ENCODE measurements at places on chromosomes 4 and X.

DNA sequence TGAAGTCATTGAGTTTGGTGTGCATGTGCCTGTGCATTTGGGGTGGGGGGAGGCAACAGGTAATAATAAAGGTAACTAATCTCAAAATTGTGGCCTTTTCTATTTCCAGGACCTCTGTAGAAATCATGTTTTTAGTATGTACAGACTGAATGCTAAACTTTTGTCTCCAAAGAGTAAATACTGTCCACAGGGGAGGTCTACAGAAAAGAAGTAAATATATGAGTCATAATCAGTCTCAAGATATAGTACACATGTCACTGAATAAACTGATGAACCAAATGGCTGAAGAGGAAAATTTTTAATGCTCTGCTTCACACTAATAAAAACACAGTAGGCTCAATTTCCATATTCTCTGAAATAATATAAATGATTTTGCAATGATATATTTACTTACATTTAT, 440.4 kb upstream of the ZFP42 start:
- DNase-seq = no peak

- DNase-seq = no peak
Observed at GRCh38 chrX:123959281-123960063, 2.0 kb upstream of the STAG2 start.

DNA sequence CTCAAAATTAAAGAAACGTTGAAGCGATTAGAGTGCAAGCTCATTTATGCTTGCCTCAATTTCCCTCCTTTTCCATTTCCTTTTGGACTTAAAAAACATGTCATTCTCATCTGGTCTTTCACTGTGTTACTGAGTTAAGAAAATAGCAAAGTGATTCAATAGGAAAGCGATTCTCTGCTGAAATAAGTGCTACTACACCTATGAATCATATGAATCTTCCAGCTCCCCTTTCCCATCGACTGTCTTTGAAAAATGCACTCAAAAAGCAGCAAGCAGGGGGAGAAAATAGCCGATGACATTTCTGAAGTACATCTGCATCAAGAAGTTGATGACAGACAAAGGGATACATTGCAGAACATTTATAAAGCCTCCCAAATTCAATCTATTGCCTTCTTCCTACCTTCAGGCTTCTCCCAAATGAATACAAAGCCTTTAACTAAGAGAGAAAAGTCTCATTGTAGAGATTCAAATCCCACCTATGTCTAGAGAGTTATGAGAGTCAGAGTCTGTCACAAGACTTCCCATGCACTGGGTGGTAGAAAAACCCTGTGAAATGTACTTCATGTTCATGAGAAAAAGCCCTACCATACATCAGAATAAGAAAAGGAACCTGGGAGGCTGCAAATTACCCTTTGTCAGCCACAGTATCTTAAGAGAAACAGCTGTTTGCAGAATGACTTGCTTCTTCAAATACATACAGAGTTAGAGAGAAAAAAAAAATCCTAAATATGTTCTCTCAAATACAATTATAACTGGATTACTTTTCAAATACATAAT, 78.9 kb downstream of the MBNL3 start:
- DNase-seq = no peak

- DNase-seq = no peak
Observed at GRCh38 chr4:53547983-53548382, 43.3 kb downstream of the LNX1 start.

DNA sequence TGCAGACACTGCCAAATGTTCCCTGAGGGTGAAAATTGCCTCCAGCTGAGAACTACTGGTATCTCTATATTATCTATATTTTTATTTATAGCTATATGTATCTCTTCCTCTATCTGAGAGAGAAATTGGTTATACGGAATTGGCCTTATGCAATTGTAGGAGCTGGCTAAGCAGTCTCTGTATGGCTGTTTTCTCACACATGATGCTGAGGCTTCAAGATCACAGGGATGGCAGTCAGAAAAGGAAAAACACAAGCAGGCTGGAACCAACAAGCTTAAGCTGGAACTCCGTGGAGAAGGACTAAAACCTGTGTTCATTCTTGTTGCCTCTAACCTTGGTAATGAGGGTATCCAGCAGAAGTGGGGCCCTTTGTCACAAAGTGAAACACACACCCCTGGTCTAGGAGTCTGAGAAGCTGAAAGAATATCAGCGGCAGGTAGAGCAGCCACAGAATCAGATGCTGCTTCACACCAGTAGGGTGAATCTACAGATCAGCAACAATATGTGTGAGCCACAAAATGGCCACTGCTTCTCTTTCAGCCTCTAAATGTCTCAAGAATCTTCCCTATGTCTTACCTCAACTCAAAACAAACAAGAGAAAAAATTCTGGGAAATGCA, 166.5 kb upstream of the PPP1R2C start:
- no peak for DNase-seq

DNA sequence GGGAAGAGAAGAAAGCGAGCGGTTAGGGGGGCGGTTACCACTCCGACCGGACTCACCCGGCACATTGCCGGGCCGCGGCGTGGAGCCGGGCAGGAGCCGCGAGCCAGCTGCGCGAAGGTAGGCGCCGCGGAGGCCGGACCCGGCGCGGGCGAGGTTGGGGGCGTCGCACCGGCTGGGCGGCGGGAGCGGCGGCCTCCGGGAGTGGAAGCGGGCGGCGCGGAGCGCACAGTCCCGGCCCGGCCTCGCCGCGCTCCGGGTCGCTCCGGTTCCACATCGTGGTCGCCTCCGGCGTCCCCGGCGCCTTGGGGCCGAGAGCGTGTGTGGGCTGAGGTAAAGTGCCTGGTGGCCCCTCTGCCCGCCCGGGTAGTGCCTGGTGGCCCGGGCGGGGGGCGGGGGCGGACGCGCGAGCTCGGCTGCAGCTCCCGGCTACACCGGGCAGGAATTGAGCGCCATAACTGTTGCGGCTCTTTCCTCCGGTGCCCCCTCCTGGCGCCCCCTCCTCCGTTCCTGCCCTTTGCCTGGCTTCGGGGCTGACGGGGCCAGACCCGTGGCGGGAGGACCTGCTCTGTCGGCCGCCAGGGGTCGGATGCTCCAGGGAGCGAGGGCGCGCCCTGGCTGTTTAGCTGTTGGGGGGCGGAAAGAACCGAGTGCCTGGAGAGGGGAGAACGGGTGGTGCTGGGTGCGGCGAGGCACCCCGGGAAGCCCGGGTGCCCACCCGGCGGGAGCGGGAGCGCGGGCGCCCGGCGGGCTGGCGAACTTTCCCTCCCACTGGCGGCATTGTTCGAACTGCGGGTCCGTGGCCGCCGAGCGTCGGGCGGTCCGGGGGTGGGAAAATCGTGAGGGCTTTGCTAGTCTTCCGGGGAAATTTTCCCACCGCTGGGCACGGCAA, 626 bp downstream of the JADE3 start:
- DNase-seq = no peak

DNA sequence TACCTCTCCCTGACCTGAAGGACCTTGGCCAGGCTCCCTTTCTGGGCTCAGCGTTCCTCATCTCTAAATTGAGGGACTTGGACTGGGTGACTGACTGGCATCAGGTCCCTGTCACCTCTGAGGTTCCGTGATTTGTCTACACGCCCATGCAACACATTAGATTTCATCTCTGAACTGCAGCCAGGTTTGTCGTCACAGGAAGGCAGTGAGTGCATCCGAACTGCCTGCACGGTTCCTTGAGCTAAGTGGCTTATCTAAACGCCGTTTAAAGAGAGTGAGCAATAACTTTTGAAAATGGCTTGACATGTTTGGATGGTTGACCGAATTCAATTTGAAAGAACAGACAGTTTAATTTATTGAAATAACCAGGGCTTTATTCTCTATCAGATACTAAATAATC, 70.1 kb downstream of the PCYT1B start:
- DNase-seq = no peak

- no peak for DNase-seq
Observed at GRCh38 chr4:139887376-139887802, 221.8 kb downstream of the MGST2 start.

GRCh38 chrX:108442901-108443464, 3.3 kb downstream of the COL4A5 start:
- DNase-seq = no peak

- DNase-seq = no peak
Observed at GRCh38 chr4:6568689-6569332, 6.2 kb upstream of the MAN2B2 start.

DNA sequence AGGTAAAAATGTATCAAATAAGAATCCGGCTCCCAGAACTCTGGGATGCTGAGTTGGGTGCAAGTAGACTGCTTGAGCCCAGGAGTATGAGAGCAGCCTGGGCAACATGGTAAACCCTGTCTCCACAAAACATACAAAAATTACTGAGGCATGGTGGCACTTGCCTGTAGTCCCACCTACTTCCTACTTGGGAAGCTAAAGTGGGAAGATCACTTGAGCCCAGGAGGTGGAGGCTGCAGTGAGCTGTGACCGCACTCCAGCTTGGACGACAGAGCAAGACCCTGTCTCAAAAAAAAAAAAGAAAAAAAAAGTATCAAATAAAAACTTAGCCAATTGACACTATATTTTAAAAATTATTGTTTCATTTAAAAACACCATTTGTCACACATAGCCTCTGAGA, 84.4 kb downstream of the FBXW7 start:
- no peak for DNase-seq

DNA sequence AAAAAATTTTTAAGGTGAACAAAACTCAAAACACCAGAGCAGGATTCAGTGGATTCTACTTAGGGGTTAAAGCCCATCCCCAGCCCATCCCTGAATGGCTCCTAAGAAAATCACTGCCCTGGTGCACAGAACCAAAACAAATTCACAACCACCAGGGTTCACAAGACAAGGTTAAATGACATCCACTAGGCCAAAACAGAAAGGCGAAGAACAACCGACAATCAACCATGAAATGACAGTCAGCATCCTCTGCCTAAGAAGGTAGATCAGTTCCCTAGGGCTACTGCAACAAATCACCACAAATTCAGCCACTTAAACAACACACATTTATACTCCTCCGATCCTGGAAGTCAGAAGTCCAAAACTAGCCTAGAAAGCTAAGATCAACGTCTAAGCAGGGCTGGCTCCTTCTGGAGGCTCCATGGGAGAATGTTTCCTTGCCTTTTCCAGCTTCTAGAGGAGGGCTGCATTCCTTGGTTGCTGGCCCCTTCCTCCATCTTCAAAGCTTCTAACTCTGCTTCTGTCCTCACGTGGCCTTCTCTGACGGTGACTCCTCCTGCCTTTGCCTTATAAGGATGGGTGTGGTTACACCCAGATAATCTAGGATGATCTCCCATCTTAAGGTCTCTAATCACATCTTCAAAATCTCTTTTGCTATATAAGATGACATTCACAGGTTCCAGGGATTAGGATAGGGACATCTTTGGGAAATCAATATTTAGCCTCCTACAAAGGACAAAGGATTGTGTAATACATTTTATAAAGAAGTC, 1.8 kb downstream of the CCNQ start:
- no peak for DNase-seq

DNA sequence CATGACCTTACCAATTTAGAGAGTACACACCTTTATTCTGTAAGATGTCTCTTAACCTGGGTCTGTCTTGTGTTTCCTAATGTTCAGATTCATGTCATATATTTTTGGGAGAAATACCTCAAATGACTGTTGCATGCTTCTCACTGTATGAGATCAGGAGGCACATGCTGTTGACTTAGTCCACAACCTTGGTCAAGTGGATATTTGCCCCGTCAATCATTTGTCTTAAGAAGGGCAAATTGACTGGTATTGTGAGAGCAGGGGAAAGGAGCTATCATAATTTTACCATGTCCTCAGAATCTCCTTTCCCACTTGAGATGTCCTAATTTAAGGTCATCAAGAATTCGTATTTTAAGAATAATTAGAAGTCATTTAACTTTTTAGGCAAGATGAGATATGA, 11.0 kb downstream of the NUDT9 start:
- DNase-seq = no peak

DNA sequence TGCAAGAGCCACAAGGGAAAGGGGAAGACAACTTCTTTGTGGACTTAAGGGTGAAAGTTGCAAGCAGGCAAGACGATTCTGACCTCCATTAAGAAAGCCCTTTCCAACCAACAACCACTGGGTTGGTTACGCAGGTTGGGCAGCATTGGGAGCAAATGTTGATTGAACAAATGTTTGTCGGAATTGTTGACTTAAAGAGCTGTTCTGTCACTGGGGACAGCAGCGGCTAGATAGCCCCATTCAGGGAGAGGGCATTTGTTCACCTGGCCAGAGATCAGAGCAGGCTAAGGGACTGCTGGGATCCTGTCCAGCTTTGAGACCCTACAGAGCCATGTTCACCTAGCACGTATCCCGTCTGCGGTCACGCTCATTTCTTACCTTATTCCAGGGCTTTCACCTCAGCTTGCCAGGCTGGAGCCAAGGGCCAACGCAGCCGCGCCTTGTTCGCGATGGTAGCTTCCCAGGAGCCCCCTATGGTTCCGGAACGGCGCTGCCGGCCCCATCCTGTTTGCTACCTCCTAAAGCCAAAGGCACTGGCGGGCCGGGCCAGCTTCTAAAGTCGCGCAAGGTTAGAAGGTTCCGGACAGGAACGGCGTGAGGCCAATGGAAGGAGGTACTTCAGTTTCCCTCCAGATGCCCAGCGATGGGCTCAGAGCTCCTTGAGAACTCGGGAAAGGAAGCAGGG, 24.6 kb downstream of the F9 start:
- no peak for DNase-seq

GRCh38 chrX:63281465-63281864, 69.7 kb downstream of the SPIN4 start:
- no peak for DNase-seq

DNA sequence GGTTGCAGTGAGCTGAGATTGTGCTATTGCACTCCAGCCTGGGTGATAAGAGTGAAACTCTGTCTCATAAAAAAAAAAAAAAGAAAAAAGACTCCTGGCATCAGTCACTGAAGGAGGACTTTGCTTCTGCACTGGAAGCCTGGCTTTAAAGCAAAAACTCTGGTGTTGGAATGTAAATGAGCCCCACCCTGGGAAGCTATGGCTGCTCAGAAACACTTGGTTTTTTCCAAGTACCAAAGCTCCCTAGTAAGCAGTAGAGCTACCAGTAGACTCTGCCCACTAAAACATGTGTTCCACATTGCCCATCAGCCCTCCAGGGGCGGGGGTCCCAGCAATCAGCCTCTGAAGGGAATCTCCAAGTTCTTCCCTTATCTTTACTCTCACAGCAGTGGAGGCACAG, 154.4 kb downstream of the SHROOM3 start:
- no peak for DNase-seq

DNA sequence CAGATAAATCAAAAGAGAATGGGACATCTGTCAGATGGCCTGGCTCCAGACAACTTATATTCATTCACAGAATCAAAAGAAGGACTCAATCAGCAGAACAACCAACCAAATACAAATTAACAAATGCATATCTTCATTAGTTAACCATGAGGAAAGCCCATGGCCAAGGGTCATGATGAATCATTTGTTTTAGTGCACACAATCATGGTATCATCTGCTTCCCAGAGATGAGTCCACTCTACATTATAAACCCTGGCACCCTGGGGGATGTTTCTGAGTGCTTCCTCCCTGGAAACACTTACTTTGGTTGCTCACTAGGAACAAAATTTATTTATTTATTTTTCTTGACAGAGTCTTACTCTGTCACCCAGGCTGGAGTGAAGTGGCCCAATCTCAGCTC, 453.3 kb upstream of the HS3ST1 start:
- DNase-seq = no peak

- DNase-seq = no peak
Observed at GRCh38 chrX:72045552-72046277, 86.0 kb downstream of the RTL5 start.

GRCh38 chr4:124863040-124863545, 150.6 kb upstream of the ANKRD50 start:
- no peak for DNase-seq

Data from right renal pelvis (tissue), 4 donors.